ENCODE measurements at places on chromosomes 2 and 18.

DNA sequence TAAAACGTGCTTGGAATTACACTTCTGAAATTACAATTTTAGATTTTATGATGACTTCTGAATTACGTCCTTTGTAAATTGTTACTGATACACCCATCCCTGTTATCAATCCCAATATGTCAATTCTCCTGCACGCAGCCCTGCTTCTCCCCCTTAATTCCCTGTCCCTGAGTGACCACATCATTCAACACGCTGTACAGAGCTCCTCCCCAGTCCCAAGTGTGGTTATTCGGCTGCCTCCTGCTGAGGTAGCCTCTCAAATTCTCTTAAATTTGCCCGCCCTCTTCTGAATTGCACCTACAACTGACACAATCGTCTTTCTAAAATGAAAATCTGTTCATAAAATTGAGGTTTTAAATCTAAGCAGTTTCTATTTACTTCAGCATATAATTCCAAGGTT is 10.1 kb downstream of the SERPINB8 start:
- no peak for DNase-seq

- no peak for DNase-seq
These were observed 65.7 kb downstream of the SPRED2 start for GRCh38 chr2:65366595-65367125.

DNA sequence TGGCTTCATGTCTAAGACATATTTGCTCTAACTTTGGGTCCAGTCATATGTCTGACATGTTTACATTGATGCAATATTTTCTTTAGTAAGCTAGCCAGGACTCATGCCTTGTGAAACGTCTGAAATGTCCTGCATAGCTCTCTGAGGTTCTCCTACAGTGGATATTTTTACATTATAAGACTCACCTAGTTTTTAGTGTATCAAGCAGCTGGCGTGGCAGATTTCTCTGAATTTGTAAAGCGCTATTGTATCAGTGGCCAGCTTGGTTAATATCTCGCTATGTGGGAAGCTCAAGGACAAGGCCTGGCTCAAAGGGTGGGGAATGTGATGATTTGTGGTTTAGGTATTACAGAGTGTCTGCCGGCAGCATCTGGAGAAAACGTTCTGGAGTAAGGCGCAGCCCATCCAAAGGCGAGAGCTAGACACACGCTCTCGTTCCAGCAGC is 164.3 kb downstream of the LTBP1 start:
- DNase-seq = no peak

- no peak for DNase-seq
These were observed 1.2 kb downstream of the CDK15 start for GRCh38 chr2:201807452-201807999.

- no peak for DNase-seq
These were observed 70.4 kb downstream of the ASAP2 start for GRCh38 chr2:9276901-9277451.

GRCh38 chr2:127721311-127721977 is 20.1 kb downstream of the SFT2D3 start:
- DNase-seq = no peak

- no peak for DNase-seq
These were observed 113.1 kb downstream of the GATA6 start for GRCh38 chr18:22282311-22283115.

DNA sequence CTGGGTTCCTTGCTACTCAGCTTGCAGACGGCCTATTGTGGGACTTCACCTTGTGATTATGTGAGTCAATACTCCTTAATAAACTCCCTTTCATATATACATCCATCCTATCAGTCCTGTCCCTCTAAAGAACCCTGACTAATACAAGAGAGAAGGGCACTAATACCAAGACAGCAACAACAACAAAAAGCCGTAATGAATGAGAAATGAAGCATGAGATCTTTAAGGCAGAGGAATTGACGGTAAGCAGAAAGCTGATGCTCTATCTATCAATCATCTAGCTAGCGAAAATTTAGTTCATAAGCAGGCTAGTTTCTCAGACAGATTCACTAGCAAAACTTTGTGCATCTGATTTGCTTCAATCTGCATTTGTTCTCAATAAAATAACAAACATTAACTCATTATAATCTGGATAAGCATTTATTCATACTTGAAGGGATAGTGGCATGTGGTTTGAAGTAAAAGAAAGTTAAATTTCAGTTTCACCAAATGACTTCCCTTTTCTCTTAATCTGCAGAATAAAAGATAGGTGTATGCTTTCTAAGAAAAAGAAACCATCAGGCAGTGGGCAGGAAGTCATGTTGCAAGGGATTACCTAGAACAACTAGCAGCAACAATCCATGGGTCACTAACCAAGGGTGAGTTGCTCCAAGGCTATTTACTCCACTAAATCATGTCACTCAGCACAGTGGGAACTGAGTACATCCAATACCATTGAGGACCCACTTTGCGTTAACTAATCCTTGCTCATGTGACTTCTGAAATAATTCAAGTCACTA is 376.5 kb downstream of the TMEM182 start:
- no peak for DNase-seq

GRCh38 chr2:107462181-107462580 is 364.5 kb upstream of the RGPD4 start:
- DNase-seq = no peak

DNA sequence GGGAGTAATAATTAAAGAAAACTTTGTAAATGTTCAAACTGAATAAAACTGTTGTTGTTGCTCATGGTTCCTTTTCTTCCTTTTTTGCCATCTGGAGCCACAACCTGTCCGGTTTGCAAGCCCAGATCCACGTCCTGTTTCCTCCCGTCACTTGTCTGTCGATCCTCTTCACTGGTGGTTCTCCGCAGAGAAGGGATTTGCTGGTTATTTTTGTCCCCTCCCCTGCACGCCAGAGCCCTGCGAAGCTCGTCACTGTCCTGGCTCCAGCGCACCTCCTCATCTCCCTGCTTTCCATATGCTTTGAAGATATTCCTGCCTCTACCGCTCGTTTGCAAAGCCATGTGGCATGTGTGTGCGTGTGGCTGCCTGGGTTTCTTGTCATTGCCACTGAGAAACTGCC is 461.4 kb downstream of the RNF144A start:
- DNase-seq = no peak

DNA sequence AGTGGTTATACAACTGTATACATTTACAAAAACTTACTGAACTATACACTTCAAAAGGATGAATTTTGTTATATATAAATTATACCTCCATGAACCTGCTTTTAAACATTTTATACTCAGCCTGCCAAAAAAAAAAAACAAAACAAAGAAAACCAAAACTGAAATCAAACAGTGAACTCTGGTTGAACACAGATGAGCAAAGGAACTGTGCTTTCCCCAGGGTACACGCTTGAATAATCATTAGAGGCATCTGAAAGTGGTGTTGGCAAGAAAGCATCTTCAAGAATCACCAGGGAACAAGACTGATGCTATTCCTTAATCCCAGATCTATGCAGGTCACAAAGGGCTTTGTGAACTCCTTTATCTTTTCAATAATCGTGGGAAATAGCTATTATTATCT is 77.0 kb upstream of the LYPD1 start:
- no peak for DNase-seq

GRCh38 chr2:231452799-231453508 is 11.3 kb downstream of the NCL start:
- DNase-seq = no peak

DNA sequence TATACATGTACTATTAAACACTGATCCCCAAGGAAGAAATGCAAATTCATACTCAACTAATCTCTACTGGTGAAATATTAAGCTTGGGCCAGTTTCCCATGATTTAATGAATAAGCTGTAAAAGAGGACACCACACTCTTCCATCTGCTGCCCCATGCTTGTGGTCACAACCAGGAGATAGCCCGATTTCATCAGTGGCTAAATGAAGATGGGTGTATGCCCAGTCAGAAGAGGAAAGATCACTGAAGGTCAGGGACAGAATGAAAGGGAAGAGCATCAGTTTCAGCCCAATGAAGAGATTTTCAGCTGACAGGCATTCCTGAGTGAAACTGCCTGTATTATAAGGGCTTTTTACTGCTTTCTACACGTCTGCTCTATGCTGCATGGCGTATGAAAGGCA is 103.5 kb downstream of the KCNS3 start:
- no peak for DNase-seq

- DNase-seq = no peak
These were observed 159.8 kb downstream of the CELF4 start for GRCh38 chr18:37405772-37406171.

GRCh38 chr2:173355866-173356508 is 1.3 kb downstream of the CDCA7 start:
- DNase-seq = no peak

- no peak for DNase-seq
These were observed 594.3 kb upstream of the REG3G start for GRCh38 chr2:78431241-78431640.

DNA sequence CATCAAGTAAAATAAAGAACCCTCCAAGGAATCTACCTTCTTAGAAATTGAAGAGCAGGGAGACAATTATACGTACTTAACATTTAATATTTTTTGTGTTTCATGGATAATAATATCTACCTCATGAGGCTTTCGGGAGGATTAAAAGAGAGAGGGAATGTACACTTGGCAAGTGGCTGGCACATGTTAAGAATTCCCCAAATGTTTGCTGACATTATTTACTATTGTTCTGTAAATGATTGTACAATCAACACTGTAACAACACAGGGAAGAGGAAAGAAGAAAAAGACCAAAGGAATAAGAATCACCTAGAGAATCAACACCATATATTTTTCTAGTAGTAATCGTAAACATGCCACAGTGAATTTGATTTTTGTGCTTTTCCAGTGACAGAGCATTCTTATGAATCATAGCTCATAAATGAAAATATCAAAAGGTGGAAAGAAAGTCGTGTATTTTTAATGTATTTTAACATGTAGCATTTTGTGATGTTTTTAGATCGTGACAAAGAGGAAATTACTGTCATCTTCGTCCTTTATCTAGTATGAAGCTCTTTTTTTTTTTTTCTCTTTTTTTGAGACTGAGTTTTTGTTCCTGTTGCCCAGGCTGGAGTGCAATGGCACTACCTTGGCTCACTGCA is 67.3 kb downstream of the B3GNT2 start:
- no peak for DNase-seq

DNA sequence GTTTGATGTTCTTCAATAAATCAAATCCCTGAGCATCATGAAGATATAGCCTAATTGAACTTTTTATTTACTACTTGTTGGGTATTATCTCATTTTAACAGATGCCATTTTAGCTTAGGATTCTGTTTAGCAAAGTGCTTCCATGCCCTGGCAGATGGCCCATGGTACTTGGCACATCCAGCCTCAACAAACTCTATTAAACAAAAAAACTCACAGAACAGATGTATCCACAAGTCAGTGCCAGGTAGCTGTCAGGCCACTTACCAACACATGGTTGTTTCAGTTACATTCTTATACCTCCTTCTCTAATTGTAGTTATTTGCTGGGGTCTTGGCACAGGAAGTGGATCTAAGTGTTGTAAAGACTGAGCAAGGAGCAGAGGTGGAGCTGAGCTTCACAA is 29.6 kb downstream of the GAD1 start:
- no peak for DNase-seq

- DNase-seq = no peak
These were observed 68.4 kb downstream of the COPS7B start for GRCh38 chr2:231854616-231855125.

DNA sequence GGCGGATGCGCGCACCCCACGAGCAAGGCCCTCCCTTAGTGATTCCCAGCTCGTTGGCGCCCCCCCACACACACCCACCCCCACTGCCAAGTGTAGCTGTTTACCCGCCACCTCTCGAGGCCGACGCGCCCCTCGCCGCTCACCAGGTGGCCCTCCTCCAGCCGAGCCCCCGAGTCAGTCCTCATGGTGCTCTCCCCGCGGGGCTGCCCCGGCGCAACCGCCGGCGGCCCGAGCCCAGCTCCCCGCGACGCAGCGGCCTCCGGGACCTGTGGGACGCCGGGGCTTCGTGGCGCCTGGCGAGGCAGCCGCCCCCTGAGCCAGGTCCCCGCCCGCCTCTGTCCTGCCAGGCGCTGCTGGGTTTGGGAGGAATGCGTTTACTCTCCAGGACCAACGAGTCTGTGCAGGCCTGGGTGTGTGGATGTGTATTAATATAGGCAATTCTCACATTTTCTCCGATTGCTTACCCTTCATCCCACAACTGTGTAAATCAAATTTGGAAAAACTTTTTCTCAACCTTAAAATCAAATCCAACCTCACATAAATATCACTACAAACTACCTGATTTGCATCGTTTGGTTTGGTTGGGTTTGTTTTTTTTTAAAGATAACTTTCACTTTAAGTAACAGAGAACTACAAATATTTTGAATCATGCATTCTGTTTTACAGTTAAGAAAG is at the start of gene TMEM237:
Gene TMEM237, minus strand, starts transcription at position 288 of the 675 bp plus-strand sequence. Its CDS starts 103 bp downstream, at position 185.
- peak; percentile 13 for DNase-seq

GRCh38 chr18:65091744-65092329 is 659.0 kb upstream of the CDH7 start:
- no peak for DNase-seq

DNA sequence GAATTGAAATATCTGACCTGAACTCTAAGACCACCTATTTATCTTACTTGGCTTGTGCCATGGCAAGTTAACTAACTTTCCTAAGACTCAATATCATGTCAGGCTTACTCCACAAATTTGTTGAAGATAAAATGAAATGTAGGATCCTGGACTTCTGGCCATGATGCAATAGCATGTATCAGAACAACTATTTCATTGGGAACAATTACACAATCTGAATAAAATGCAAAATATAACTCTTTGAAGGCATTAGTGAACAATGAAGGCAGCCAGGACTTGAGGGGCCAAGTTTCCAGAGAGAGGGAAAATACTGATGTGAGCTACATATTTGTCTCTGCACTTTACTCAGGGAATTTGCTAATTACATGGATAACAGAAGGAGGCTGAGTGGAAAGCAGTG is 476.5 kb upstream of the ACVR2A start:
- no peak for DNase-seq

All from activated naive CD4-positive, alpha-beta T cell (primary cell).